ENCODE measurements at places on chromosomes 2 and 18.
A peak's percentile ranks its signal among the peaks of the same experiment; 100 is the strongest.

- no peak for DNase-seq
Observed at GRCh38 chr2:231197706-231198290, 633 bp upstream of the ARMC9 start.

- DNase-seq = no peak
Observed at GRCh38 chr18:42074704-42075103, 119.7 kb downstream of the PIK3C3 start.

- no peak for DNase-seq
Observed at GRCh38 chr18:78670778-78671391, 308.7 kb upstream of the SALL3 start.

DNA sequence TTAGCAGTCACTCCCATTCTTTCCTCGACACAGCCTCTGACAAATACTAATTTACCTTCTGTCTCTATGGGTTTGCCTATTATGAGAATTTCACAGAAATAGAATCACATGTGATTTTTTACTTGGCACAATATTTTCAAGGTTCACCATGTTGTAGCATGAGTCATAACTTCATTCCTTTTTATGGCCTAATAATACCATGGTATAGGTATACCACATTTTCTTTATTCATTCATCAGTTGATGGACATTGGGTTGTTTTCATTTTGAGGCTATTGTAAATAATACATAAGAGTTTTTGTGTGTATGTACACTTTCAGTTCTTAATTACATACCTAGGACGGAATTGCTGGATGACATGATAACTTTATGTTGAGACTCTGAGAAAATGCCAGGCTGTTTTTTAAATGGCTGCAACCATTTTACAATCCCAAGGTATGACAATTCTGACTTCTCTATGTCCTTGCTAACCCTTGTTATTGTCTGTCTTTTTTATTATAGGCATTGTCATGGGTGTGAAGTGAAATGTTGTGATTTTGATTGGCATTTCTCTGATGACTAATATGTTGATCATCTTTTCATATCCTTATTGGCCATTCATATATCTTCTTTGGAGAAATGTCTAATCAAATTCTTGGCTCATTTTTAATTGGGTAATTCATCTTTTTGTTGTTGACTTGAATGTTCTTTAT lies 87.9 kb downstream of the IRS1 start:
- DNase-seq = no peak

DNA sequence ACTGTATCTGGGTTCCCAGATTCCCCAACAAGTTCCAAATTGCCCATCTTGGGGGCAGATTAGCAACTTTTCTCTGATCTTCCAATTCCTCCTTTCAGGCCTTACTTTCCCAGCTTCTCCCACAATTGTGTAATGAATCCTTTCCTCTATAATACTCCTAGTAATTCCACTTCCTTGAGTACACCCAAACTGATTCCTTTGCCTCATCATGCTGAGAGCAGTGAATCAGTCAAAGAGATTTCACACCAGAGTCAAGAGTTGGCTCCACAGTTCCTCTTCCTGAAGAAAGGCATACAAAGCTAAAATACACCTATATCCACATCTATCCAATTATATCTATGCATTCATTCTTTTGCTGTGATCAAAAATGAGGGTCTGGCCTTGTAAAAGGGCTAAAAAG lies 28.6 kb upstream of the DAPL1 start:
- DNase-seq = no peak

GRCh38 chr2:84458551-84459017 lies 496 bp downstream of the SUCLG1 start:
- no peak for DNase-seq

DNA sequence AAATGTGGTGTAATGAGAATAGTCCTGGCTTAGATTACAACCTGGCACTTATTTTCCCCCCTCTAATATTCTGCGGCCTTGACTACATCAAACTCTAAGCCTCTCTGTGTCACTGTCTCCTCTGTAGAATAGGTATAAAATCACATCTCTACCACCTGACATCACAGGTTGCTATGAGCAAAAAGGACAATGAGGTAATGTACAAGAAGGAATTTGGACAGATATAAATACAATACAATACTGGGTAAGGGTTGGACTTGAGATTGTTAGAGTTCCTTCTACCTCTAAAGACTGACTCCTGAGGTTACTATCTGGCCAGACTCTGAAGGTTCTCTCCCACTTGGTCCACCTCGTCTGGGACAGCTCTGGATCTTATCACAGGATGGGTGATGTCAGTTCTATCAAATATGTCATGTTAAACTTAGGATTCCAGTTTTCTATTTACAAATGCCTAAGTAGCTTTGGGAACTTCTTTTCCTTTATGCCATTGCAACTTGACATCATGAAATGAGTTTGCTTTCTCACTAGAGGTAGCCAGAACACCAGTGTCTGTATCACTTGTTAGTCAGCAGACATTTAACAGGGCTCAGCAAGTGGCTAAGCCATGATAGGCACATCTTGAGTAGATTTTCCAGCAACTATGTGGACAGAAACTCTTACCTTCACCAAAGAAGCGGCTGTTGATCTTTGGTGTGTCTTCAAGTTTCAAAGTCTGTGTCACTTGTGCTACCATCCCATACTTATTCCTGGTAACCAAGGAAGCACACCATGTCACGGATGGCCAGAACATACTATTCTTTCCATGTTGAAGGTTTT lies 9.5 kb downstream of the APOB start:
- DNase-seq = no peak

GRCh38 chr18:63708650-63709049 lies 5.9 kb downstream of the SERPINB11 start:
- DNase-seq = no peak

DNA sequence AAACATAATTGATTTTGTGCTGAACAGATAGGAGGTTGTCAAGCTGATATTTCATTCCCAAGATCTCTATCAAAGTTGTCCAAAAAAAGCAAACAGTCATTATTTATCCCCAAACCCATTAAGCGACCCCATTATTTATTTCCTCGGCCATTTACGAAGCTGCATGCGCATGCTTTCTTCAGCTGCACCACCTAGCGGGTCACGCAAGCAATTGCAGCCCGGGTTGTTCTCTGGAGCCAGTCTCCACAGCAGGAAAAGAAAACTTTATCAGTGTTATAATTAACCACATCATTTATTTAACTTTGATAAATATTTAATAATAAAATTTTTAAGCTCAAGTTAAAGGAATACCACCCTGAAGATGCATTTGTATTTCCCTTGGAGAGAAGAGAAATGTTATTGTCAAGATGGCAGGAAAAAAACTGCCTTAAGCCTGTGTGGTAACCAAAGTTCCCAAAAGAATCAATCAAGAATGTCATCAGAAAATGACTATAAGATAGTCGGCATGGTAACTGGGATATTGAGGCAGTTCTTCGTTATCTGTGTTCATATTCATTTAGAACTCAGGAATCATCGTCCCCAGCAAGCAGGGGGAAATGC lies 304.7 kb downstream of the FBXO15 start:
- no peak for DNase-seq

GRCh38 chr2:118670276-118670675 lies 177.2 kb downstream of the EN1 start:
- DNase-seq = no peak

DNA sequence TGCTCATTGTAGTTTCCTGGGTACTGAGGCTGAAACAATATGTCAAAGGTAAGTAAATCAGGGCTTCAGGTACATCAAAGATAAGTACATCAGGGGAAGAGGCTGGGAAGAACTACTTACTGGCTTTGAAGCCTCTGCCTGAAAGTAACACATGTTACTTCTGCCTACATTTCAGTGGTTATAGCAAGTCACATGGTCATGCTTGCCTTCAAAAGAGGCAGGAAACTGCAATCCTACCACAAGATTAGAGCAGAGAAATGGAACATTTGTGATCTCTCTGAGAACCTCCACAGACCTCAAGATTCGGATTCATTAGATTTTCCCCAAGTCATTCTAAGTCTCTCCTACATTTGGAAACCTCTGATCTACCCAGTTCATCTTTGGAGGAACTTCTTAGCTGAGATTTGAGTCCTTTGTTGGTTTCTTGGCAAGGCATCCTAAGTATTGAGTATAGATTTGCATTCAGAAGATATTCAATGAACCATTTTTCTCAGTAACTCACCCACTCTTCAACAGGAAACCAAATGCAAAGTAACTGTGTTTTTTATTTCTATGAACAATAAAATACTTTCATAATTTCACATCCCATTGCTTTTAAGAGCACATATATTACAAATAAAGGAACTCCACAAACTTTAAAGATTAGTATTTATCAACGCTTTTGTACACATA lies 48.5 kb upstream of the CCDC195 start:
- no peak for DNase-seq

GRCh38 chr2:231720987-231721966 lies 13.0 kb downstream of the PTMA start:
- DNase-seq = no peak

GRCh38 chr2:239275847-239276831 lies 124.7 kb downstream of the HDAC4 start:
- peak; percentile 80 for DNase-seq

DNA sequence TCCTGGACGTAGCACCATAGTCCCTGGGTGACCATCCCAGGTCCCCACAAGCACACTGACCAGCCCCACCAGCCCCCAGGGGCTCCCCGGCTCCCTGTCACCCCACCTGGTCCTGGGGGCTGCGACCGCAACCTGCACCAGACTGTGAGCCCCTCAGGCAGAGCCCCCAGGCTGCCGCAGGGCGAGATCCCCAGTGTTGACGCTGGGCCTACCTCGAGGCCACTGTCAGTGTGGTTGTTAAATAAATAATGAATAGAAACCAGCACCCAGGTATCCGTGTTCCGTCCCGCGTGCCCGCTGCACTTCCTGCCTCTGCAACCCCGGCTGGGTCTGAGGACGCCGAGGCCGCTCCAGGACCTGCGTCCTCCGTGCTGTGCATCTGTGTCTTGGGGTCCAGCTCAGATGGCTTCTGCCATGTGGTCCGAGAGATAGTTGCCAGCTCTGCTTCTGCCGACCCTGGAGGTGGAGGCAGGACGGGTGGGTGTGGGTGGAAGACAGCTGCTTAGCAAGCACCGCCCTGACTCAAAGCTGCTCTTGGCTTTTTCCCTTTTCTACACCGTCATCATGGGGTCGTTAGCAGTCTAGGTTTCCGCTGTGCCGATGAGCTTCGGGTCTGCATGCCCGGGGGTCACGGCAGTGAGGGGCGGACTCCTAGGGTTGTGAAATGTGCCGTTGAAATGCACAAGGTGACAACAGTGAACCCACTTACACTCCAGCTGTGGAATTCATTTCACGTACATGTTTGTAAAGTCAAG lies 74.2 kb downstream of the NFATC1 start:
- DNase-seq = no peak

DNA sequence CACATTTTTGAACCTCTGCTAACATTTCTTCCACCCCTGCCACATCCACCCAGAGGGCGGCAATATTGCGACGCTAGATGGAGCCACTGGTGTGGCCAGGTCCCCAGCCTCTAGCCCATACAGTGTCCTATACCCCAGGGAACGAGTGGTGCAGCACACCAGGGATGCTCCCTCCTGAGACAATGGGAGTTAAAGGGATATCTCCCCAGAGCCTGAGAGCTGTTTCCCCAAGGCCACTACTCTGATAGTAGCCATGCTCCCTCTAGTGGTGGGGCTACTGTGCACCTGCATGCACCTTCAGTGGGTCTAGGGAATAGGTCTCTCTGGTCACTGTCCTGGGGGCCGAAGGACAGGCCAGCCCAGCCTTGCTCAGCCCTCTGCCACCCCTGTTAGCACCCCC lies 336.4 kb upstream of the FSHR start:
- DNase-seq = no peak

GRCh38 chr2:144693179-144693578 lies 173.3 kb upstream of the ZEB2 start:
- no peak for DNase-seq

DNA sequence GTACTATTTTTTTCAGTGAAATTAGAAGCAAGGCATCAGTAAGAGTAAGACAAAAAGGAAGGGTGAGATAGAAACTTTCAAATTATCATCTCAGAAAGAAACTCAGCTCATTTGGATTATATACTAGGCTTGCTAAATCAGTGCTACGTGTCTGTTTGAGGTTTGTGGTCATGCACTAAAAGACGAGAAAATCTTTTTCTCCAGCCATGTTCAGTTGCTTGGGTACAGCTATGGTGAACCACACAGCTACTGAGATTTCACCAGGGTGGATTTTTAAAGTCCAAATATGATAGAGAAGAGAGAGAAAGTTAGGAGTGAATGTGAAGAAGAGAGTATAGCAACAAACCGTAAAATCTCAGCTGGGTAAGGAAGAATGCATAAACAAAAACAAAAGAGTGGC lies 161.6 kb downstream of the PTH2R start:
- no peak for DNase-seq

DNA sequence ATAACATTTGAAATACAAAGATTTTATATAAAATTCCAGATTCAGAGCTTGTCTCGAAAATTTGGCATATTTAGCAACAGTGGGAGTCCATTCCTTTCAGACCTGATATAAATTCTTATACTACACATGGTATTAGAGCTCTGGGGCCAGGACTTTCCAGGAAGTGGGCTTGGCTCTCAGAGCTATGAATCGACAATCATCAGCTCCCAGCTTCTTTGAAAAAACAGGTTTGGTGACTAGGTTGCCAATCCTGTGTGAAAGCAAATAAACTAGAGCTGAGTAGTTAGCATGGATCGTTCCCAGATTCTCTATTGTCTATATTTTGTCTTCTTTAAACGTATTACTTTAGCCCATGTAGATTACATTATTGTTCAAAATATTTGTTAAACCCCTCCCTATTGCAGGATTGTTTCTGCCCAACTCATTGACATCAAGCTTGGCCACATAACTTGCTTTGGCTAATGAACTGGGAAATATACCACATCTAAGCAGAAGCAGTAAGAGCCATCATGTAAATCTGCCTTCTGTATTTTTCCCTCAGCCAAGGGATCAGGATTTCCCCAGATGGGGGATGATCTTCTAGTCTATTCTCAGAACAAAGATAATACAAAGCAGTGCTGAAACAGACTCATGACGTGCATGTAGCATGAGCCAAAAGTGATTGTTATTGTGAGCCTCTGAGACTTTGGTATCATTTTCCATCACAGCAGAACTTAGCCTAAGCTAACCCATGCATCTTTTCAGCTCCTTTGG lies 105.4 kb downstream of the KCNH7 start:
- DNase-seq = no peak

GRCh38 chr2:58044145-58044544 lies 2.5 kb upstream of the VRK2 start:
- DNase-seq = no peak

Data from AG09319 (cell line).